ENCODE measurements at places on chromosomes 7 and 10. TPM values are rescaled to one million over a fixed set of nuclear protein-coding genes. Genes with fewer than 3 reads are reported as not detected.

DNA sequence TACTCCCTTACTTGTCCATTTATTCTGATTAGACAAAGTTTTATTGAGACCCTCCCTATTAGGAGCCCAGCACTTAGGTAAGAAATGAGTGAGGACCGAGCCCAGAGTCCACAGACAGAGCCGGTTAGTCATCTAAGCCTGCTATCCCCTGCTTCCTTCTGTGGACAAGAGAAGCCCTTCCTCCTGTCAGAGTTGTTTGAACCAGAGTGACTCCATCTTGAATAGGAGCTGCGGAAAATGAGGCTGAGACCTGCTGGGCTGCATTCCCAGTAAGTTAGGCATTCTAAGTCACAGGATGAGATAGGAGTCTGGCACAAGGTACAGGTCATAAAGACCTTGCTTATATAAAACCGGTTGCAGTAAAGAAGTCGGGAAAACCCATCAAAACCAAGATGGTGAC, 109.1 kb downstream of the CPXM2 start:
- no peaks in the 10 kb centered on the region for H3K4me1 ChIP-seq
- no peaks in the 10 kb centered on the region for H3K36me3 ChIP-seq
- H3K4me3 ChIP-seq = no peak overlapping the region
- no peaks in the 10 kb centered on the region for H3K27me3 ChIP-seq
- H3K27ac ChIP-seq = no peak overlapping the region

The ABCB1 gene
- total RNA-seq = 3.0 TPM

The VDAC2 gene
- total RNA-seq = 223 TPM

GRCh38 chr10:47140761-47141348, 159.1 kb upstream of the GDF10 start:
- no peak for DNase-seq
- H3K27me3 ChIP-seq = no peaks in the 10 kb centered on the region
- H3K27ac ChIP-seq = no peak overlapping the region
- no peaks in the 10 kb centered on the region for H3K36me3 ChIP-seq
- H3K4me3 ChIP-seq = no peak overlapping the region

DNA sequence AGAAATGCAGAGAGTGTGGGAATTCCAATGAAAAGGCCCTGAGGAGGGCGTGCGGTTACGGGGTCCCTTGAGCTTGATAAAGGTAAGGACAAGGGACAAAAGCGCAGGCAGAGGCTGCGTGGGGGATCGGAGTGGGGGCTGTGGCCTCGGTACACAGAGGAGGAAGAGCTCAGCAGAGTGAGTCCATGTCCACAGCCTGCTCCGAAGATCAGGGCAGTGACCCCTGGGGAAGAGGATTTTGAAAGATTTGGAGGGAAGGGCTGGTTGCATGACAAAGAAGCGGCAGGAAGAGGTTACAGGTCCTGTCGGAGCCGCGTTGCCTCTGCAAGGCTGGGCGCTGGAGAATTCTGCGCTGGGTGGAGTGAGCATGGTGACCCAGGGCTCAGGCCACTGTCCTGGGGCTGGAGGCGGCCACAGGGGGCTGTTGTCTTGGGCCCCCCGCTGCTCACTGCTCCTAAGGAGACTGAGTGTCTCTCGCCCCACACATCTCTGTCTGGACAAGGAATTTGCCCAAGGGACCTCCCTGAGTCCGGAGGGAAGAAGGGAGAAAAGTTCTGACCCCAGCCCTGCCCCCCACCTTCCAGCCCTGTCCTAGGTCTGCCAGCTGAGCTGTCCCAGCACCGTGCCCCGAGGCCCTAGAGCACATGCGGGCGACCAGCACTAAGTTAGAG, 69.8 kb upstream of the INSIG1 start:
- H3K36me3 ChIP-seq = no peaks in the 10 kb centered on the region
- no peak for DNase-seq
- no peaks in the 10 kb centered on the region for H3K27me3 ChIP-seq
- no peak overlapping the region for H3K27ac ChIP-seq
- H3K4me1 ChIP-seq = peaks cover 27% of the 10 kb centered on the region

The VWDE gene
- total RNA-seq = not detected

The IDE gene
- total RNA-seq = 59.6 TPM

DNA sequence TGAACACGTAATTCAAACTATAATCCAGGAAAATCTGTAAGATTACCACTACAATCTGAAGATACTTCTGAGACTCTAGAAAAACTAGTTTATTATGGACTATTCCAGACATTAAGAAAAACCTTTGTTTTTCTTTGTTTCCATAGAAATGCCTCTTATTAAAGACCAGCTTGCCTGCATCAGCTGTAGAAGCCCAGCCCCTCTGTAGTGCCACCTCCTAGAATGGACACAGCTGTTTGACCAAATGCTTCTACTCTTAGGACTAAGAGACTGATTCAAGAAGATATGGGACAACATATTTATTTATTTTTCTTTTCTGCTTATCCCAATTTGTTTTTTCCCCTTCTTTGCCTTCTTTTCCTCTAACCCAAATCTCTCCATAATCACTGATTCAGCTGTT, 93.8 kb downstream of the CXCL12 start:
- no peak overlapping the region for H3K4me3 ChIP-seq
- no peaks in the 10 kb centered on the region for H3K27me3 ChIP-seq
- no peak for DNase-seq
- H3K27ac ChIP-seq = no peak overlapping the region

DNA sequence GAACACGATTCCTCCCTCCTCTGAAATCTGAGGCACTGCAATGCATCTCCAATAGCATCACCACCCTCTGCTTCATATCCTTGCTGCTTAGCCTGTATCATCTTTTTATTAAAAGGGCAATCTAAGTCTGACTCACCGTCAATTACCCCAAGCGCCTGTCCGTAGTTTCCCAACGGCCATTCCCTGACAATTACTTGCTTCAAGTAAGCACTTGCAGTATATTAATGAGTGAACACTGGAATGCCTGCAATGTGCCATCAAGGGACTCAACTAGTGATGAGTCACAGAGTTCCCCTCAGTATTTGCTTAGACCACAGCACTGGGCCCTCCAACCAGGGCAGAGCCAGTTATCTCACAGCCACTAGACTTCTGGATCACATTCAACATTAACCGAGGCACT, 19.5 kb upstream of the PPP1R3C start:
- no peaks in the 10 kb centered on the region for H3K27me3 ChIP-seq
- peak overlapping the region; percentile 47 for H3K27ac ChIP-seq
- no peaks in the 10 kb centered on the region for H3K36me3 ChIP-seq
- DNase-seq = peak; percentile 92
- no peak overlapping the region for H3K4me3 ChIP-seq

The CTAGE15 gene
- 0.22 TPM for total RNA-seq

DNA sequence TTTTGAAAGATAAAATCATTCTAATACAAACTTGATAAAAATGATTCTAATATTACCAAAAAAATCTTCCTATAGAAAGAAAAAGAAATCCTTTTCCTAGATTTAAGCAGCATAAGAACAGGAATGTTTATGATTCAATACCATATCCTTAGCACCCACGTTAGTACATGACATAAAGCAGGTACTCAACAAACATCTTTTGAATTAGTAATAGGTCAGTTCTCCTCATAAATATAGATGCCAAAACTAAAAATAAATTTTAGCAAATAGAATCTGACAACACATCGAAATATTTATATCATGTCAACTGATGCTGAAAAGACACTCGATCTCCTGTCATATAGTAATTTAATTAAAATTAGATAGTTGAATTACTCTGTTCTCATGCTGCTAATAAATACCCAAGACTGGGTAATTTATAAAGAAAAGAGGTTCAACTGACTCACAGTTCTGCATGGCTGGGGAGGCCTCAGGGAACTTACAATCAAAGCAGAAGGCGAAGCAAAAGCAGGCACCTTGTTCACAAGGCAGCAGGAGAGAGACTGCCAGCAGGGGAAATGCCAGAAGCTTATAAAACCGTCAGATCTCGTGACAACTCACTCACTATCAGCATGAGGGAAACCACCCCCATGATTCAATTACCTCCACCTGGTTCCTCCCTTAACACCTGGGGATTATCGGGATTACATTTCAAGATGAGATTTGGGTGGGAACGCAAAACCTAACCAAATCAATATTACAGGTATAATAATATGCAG, 191.8 kb downstream of the HTR7 start:
- DNase-seq = no peak
- no peak overlapping the region for H3K4me3 ChIP-seq
- no peaks in the 10 kb centered on the region for H3K36me3 ChIP-seq
- no peaks in the 10 kb centered on the region for H3K27me3 ChIP-seq

The CPA1 gene
- not detected for total RNA-seq

- no peak for DNase-seq
- H3K27me3 ChIP-seq = no peaks in the 10 kb centered on the region
- no peak overlapping the region for H3K4me3 ChIP-seq
- no peaks in the 10 kb centered on the region for H3K4me1 ChIP-seq
- H3K27ac ChIP-seq = no peak overlapping the region
Observed at GRCh38 chr10:73534857-73535256, 39.0 kb upstream of the PPP3CB start.

Data from SJSA1 (cell line).